ENCODE measurements at places on chromosomes 2 and 18.

DNA sequence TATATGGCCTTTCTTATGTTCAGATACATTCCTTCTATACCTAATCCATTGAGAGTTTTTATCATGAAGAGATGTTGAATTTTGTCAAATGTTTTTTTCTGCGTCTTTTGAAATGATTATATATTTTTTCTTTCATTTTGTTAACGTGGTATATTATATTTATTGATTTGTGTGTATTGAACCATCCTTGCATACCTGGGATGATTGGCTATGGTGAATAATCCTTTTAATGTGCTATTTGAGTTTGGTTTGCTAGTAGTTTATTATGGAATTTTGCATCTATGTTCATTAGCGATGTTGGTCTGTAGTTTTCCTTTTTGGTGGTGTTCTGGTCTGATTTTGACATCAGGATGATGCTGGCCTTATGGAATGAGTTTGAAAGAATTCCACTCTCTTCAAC is 11.8 kb downstream of the IL36G start:
- no peak for DNase-seq

- DNase-seq: no peak
These were observed 1.9 kb downstream of the STK17B start for GRCh38 chr2:196169516-196169915.

- DNase-seq: no peak
These were observed 28.9 kb downstream of the NCKAP1 start for GRCh38 chr2:183009249-183009899.

- no peak for DNase-seq
These were observed 10.9 kb upstream of the EIF2AK2 start for GRCh38 chr2:37167636-37168180.

DNA sequence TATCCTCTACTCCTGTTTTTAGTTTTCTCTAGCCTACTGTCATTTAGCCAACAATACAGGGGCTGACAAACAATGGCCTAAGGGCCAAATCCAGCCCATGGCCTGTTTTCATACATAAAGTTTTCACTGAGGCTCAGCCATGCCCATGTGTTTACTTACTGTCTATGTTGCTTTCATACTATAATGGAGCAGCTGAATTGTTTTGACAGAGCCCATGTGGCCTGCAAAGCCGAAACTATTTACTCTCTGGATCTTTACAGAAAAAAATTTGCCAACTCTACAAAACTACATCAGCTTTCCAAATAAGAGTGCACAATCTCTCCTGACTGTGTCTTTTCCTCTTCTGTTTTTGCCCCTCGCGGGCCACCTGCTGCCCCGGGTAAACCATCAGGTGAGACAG is 24.0 kb downstream of the LGALSL start:
- no peak for DNase-seq

DNA sequence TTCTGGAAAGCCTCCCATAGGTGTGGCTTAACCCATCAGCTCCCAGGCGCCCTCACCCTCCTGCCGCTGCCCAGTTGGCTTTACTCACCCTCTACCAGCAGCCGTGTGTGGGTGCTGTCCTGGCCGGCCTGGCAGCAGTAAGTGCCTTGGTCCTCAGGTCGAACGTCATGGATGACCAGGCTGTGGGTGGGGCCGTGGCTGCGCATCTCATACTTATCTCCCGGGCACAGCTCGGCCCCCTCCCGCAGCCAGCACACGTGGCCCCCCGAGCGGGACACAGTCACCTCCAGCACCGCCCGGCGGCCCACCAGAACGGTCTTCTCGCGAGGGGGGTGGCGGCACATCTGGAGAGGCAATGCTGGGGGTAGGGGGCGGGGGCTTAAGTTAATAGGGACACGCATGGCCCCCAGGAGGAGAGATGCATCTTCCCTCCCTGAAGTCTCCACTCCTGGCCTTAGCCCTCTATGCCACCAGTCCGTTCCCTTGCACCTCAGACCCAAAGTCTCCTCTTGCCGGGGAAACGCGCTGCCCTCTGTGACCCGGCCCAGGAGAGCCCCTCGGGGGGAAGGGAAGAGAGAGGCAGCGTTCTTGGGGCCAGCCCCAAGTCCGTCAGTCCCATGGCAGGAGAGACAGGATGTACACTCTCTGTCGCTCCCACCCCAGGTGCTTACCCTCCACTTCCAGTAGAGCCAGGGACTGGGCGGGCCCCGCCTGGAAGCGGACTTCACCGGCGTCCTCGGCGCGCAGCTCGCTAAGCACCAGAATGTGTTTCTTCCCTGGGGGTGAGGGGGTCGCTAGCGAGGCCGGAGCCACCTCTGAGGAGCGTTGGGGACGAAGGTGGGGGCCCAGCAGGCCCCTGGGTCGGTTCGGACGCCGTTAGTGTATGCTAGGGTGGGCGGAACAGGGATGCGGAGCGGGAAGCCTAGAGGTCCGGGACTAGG is 7.9 kb downstream of the TMEM198 start:
- DNase-seq: peak; percentile 57

Measured in SJSA1 (cell line).